Activated T-cell treated with anti-CD3 and anti-CD28 coated beads, Interleukin-2, amount 50 U/mL, for 72 hours (primary cell): ENCODE measurements at places on chromosomes 11 and 22. TPM values are rescaled to one million over a fixed set of nuclear protein-coding genes. Genes with fewer than 3 reads are reported as not detected.

CREBZF gene
- total RNA-seq = 56.0 TPM

ROM1 gene
- 6.7 TPM for total RNA-seq

NPAS4 gene
- total RNA-seq = not detected

APOA1 gene
- total RNA-seq = not detected

LRRC74B gene
- not detected for total RNA-seq

C11orf21 gene
- 16.6 TPM for total RNA-seq

BACE1-AS gene
- 9.6 TPM for total RNA-seq

XKR3 gene
- 0.24 TPM for total RNA-seq

RBFOX2 gene
- total RNA-seq = 4.4 TPM

MAFF gene
- total RNA-seq = 15.6 TPM

HPS5 gene
- 22.2 TPM for total RNA-seq

TMEM41B gene
- total RNA-seq = 38.1 TPM

NAALAD2 gene
- total RNA-seq = not detected

SCGB1A1 gene
- total RNA-seq = not detected

MOGAT2 gene
- not detected for total RNA-seq

SLC22A12 gene
- total RNA-seq = not detected

BEST1 gene
- total RNA-seq = 4.1 TPM

NAP1L4 gene
- total RNA-seq = 504 TPM

DGCR8 gene
- total RNA-seq = 44.2 TPM

SLC22A9 gene
- total RNA-seq = not detected

DBX1 gene
- total RNA-seq = not detected

FXYD2 gene
- total RNA-seq = 2.4 TPM

LRRC32 gene
- 12.5 TPM for total RNA-seq

TBX10 gene
- not detected for total RNA-seq

SLC22A8 gene
- not detected for total RNA-seq

ZNF215 gene
- total RNA-seq = 1.4 TPM

ZNF70 gene
- 1.8 TPM for total RNA-seq

GRK3 gene
- total RNA-seq = 25.9 TPM

TIMP3 gene
- total RNA-seq = not detected

GLYATL1 gene
- 0.24 TPM for total RNA-seq

PTDSS2 gene
- total RNA-seq = 20.6 TPM

PLA2G6 gene
- total RNA-seq = 87.5 TPM

MAPK8IP2 gene
- 0.62 TPM for total RNA-seq

OR10D3 gene
- not detected for total RNA-seq

OR4A16 gene
- not detected for total RNA-seq
